Gastroesophageal sphincter (tissue), 4 donors: ENCODE measurements at places on chromosomes 4 and X. TPM values are rescaled to one million over a fixed set of nuclear protein-coding genes. Genes with fewer than 3 reads are reported as not detected.

The ADH1B gene
- total RNA-seq: 224 TPM

The EDA2R gene
- total RNA-seq: 1.2 TPM

The CXCL3 gene
- total RNA-seq: not detected

The BRS3 gene
- not detected for total RNA-seq
